ENCODE measurements at places on chromosomes 11 and 22. TPM values are rescaled to one million over a fixed set of nuclear protein-coding genes. Genes with fewer than 3 reads are reported as not detected.

GRCh38 chr11:96543177-96543576 lies 153.4 kb downstream of the JRKL start:
- no peaks in the 10 kb centered on the region for H3K36me3 ChIP-seq
- H3K4me1 ChIP-seq: no peaks in the 10 kb centered on the region
- no peak overlapping the region for H3K27ac ChIP-seq
- H3K27me3 ChIP-seq: no peaks in the 10 kb centered on the region

CENPM gene
- total RNA-seq: 6.1 TPM

DNA sequence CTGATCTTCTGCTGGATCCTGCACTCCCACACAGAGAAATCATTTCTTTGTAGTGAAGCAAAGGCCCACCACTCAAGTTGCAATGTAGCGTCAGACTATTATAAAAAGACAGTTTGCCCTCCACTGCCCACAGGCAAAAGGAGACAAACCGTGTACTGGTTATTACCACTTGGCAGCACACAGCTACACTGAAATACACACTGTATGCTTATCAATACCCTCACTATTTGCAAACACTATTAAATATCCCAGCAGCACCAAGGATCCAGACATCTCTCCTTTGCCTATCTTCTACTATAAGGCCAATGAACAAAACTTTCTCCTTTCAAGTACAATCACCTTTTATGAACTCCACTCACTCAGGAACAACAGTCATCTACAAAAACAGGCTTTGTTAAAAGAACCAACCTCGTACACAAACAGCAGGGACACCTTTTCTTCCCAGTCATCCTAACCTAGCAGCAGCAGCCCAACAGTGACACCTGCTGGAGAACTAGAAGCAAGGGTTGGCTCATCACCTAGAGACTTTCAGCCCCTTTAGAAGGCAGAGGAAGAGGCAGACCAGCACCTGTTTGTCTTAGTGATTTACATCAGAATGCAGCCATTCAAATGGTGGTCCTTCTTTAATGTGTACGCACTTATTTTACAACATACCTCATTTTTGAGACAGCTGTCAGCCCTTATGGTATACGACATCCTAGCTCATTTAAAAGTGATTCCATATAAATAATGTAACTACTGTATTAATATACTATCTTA lies 56.1 kb downstream of the AMBRA1 start:
- H3K4me3 ChIP-seq: no peak overlapping the region
- peaks cover 6% of the 10 kb centered on the region for H3K4me1 ChIP-seq

- H3K27me3 ChIP-seq: no peaks in the 10 kb centered on the region
- H3K4me3 ChIP-seq: no peak overlapping the region
- DNase-seq: no peak
- peaks cover 38% of the 10 kb centered on the region for H3K4me1 ChIP-seq
These were observed 5.3 kb downstream of the C22orf39 start for GRCh38 chr22:19442166-19442565.

GRCh38 chr11:8356721-8357504 lies 93.2 kb upstream of the LMO1 start:
- H3K27ac ChIP-seq: no peak overlapping the region
- H3K4me1 ChIP-seq: no peaks in the 10 kb centered on the region
- DNase-seq: peak; percentile 56

CCDC88B gene
- total RNA-seq: 36.5 TPM

DNA sequence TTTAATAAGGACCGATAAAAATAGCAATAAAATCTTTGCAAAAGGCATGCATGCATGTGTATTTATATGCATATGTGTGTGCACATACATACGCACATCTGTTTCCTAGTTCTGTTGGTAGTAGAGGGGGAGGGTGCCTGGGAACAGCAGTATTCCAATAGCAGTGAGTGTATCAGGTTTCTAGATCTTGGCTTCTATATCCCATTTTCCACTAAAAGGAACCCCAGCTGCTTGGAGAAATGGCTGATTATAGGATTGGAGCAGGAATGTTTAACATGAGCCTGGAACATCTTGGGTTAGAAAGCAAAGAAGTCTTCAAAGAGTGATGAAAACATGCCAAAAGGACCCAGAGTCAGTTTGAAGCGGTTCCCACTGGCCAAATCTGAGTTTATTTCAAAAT lies 21.0 kb downstream of the TNRC6B start:
- no peak overlapping the region for H3K4me3 ChIP-seq
- peak; percentile 51 for DNase-seq
- H3K4me1 ChIP-seq: peaks cover 59% of the 10 kb centered on the region
- no peaks in the 10 kb centered on the region for H3K36me3 ChIP-seq

GRCh38 chr11:78535920-78536319 lies 38.7 kb downstream of the NARS2 start:
- H3K4me1 ChIP-seq: peaks cover 13% of the 10 kb centered on the region
- DNase-seq: no peak
- H3K36me3 ChIP-seq: no peaks in the 10 kb centered on the region
- no peak overlapping the region for H3K4me3 ChIP-seq
- H3K27me3 ChIP-seq: no peaks in the 10 kb centered on the region

SCT gene
- not detected for total RNA-seq

- H3K27me3 ChIP-seq: peaks cover 5% of the 10 kb centered on the region
- peak overlapping the region; percentile 52 for H3K4me3 ChIP-seq
- no peaks in the 10 kb centered on the region for H3K36me3 ChIP-seq
These were observed 28.2 kb upstream of the TOLLIP start for GRCh38 chr11:1337647-1338007.

GRCh38 chr11:118343248-118343647 lies 743 bp upstream of the CD3D start:
- peak overlapping the region; percentile 13 for H3K27ac ChIP-seq
- DNase-seq: no peak
- peaks cover 17% of the 10 kb centered on the region for H3K27me3 ChIP-seq
- H3K4me1 ChIP-seq: no peaks in the 10 kb centered on the region
- no peak overlapping the region for H3K4me3 ChIP-seq

DNA sequence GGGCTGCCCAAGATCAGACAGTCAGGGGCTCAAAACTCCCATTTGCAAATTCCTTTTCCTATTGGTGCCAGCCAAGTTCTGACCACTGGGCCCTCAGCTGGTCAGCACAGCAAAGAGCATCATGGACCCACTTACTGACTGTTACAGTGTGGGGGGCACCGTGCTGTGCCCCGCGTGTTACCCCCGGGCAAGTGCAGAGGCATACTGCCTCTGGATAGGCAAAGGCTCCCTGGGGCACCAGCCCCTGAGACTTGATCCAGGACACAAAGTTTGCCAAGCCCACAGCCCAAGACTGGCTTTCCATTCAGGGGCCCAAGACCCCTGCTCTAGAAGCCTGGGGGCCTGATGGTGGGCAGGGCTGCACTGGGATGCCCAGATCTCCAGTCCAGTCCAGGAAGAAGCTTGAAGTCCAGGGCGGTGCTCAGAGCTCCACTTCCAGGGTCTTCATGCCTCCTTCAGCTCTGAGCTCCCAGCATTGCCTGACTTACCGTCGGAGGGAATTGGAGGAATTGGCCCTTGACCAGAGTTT lies 6.6 kb downstream of the LRRC32 start:
- H3K27me3 ChIP-seq: no peaks in the 10 kb centered on the region
- peaks cover 31% of the 10 kb centered on the region for H3K36me3 ChIP-seq
- no peak overlapping the region for H3K4me3 ChIP-seq

DNA sequence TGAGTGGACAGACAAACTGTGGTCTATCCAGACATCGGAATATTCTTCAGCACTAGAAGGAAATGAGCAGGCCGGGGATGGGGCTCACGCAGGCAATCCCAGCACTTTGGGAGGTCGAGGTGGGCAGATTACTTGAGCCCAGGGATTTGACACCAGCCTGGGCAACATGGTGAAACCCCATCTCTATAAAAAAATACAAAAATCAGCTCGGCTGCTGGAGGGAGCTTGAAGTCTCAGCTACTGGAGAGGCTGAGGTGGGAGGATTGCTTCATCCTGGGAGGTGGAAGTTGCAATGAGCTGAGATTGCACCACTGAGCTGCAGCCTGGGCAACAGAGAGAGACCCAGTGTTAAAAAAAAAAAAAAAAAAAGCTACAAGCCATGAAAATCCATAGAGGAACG lies 8.0 kb upstream of the CTSD start:
- peak; percentile 32 for DNase-seq
- no peaks in the 10 kb centered on the region for H3K27me3 ChIP-seq
- no peaks in the 10 kb centered on the region for H3K36me3 ChIP-seq
- H3K4me3 ChIP-seq: no peak overlapping the region
- H3K4me1 ChIP-seq: peaks cover 31% of the 10 kb centered on the region
- H3K27ac ChIP-seq: peak overlapping the region; percentile 46

- no peaks in the 10 kb centered on the region for H3K27me3 ChIP-seq
- no peak overlapping the region for H3K4me3 ChIP-seq
- H3K36me3 ChIP-seq: no peaks in the 10 kb centered on the region
- no peaks in the 10 kb centered on the region for H3K4me1 ChIP-seq
- H3K27ac ChIP-seq: no peak overlapping the region
- no peak for DNase-seq
These were observed 87.7 kb upstream of the ANO3 start for GRCh38 chr11:26244207-26244606.

DNA sequence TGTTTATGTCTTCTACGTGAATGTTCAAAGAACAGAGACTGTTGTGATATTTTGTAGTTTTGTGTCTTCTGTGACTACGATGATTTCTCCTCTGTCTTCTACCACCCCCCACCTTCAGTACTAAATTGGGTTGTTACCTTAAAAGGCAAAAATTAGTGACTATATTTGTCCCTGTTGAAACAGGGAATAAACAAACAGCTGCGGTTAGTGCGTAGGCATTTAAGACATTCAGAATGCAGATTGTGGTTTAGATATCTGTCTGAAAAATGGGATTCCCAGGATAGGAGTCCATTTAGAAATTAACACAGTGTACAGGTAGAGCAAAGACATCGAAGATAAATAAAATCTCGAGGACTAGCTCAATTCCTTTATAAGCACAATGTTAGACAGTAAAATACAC lies 15.6 kb upstream of the ARHGAP42 start:
- no peak overlapping the region for H3K4me3 ChIP-seq
- no peaks in the 10 kb centered on the region for H3K36me3 ChIP-seq

DNA sequence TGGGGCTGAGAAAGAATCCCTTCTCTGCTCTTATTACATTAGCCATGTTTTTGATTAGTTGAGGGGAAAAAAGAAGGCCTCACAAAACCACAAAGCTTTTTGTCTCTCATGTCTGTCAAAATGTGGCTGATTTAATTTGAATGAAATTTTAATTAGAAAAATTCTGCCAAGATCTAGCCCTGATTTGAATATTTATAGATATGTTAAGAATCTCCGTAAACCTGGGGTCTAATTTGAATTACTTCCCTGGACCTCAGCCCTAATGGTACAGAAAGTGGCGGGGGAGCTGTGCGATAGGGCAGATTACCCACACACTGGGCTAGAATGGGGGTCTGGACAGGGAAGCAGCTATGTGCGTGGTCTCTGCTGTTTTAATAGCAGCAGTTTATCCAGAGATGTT lies 141.3 kb upstream of the TTC12 start:
- H3K4me3 ChIP-seq: no peak overlapping the region
- no peaks in the 10 kb centered on the region for H3K36me3 ChIP-seq
- H3K4me1 ChIP-seq: no peaks in the 10 kb centered on the region
- H3K27me3 ChIP-seq: no peaks in the 10 kb centered on the region
- no peak for DNase-seq
- no peak overlapping the region for H3K27ac ChIP-seq

DNA sequence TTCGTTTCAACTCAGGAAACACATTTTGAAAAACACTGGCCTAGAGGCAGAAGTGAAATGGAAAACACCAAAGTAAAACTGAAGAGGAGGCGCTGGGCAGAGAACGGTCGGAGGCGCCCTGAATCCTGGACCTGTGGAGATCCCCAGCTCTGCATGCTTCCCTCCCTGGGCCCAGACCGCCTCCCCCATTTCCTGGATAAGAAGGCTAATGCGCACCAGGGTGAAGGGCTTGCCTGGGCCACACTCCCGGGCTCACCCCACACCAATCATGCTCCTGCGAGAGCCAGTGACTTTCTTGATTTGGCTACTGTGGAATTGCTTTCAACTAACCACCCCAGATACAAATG lies 167.1 kb downstream of the CRYBB2 start:
- H3K4me3 ChIP-seq: no peak overlapping the region
- no peak overlapping the region for H3K27ac ChIP-seq
- peaks cover 55% of the 10 kb centered on the region for H3K4me1 ChIP-seq
- H3K27me3 ChIP-seq: no peaks in the 10 kb centered on the region
- no peak for DNase-seq
- H3K36me3 ChIP-seq: peaks cover 1% of the 10 kb centered on the region

LDHAL6A gene
- not detected for total RNA-seq
